ENCODE measurements at places on chromosomes 4 and X. TPM values are rescaled to one million over a fixed set of nuclear protein-coding genes. Genes with fewer than 3 reads are reported as not detected.

Gene H2BW2
- not detected for total RNA-seq

DNA sequence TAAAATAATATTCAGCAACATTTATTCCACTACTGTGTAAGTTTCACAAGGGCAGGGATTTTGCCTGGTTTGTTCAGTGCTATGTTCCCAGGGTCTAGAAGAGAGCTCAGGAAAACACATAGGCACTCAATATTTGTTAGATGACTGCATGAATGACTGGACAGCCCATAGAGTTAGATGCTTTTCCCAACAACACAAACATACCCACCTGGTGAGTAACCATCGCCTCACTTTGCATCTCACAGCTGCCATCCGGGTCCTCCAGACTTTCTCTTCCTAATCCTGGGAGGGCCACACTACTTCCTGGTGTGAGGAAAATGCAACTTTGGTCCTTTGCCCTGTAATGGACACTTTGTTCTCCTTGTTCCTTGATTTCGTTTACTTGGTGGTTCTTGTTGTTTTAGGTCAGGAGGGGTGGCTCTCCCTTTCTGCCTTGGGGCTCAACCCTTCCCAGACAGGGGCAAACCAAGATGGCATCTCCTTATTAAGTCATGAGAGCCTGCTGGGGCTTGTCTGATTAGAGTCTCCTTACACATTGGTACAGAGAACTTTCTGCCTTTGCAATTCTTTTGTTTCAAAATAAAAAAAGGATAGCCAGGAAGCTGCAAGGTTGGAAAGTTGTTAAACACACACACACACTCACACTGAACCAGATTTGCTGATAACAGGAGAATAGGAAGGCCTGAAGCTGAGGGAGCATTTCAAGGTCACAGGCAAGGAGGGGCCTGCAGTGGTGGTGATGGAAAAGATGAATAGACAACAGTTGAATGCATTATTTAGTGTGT, 190.6 kb downstream of the MID1IP1 start:
- no peak for DNase-seq

Gene FAM241A
- total RNA-seq: 2.0 TPM

- peak; percentile 81 for DNase-seq
Measured at GRCh38 chr4:9703391-9703790, 78.0 kb upstream of the DRD5 start.

Gene XAGE1B
- total RNA-seq: not detected

DNA sequence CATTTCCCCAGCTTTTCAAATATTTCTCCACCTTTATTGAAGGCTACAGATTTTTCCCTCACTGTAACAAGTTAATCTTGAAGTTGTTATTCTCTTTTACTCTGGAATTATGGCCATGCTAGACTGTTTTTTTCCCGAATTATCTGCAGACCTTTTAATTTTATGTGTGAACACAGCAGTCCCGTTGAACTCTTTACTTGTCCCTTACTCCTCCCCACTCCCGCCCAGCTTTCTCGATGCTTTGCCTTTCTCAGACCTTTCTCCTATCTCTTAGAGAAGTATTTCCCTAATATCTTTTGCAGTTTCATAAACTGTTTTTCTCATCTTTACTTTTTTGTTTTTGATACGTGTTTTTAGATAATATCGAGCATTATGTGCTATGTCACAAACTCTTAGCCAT, 776 bp downstream of the CEP44 start:
- no peak for DNase-seq

Gene DGKK
- total RNA-seq: not detected

Gene RPL34
- 1,506 TPM for total RNA-seq

DNA sequence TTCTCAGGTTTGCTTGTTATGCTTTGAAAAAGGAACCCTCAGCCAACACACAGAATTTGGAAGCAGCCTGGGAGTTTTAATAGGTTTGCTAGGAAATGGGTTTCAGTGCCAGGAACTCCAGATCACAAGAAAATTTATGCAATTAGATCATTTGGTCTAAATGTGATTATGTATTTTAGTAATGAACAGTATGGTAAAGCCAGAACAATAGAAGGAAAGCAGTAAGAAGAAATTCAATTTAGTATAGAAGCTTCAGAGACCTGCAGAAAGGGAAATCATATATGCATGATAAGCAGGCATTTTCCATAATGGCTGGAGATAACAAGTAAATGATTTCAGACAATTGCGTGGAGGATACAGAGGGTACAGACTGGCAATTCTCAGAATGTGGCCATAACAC, 184.7 kb downstream of the KCNIP4 start:
- DNase-seq: no peak

Gene NEIL3
- 24.0 TPM for total RNA-seq

DNA sequence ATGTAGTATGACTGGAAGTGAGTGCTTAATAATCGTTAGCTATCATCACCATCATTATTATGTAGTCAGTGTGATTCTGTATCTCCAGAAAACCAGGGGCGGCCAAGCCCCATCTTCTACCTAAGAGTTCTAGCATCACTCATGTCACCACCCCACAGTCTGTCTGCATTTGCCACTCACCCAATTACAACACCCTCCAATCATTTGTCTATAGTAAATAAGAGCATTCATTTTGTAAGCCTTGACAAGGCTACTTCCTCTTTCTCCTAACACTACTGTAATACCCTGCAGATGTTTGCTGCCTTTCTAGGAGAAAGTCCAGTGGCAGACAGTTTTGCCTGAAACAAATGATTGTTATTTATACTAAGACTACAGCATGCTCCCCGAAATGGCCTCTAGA, 15.8 kb upstream of the IL21 start:
- DNase-seq: no peak

Gene P2RY8
- total RNA-seq: 92.4 TPM

DNA sequence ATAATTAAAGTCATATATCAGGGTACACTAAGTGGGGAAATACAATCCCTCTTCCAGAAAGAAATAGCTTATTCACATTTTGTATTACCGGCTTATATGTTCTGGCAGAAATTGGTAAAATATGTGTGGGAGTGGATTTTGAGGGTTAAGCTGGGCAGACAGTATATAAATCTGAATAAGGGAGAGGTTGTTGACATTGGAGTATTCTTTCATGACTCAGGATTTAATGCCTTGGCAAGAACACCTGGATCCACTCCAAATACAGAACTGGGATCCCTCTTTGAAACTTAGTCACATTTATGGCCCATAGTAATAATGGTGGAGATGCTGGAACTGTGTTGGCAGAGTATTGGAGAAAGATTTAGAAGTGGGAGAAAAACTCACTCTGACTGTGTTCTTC, 54.3 kb upstream of the TET2 start:
- no peak for DNase-seq

DNA sequence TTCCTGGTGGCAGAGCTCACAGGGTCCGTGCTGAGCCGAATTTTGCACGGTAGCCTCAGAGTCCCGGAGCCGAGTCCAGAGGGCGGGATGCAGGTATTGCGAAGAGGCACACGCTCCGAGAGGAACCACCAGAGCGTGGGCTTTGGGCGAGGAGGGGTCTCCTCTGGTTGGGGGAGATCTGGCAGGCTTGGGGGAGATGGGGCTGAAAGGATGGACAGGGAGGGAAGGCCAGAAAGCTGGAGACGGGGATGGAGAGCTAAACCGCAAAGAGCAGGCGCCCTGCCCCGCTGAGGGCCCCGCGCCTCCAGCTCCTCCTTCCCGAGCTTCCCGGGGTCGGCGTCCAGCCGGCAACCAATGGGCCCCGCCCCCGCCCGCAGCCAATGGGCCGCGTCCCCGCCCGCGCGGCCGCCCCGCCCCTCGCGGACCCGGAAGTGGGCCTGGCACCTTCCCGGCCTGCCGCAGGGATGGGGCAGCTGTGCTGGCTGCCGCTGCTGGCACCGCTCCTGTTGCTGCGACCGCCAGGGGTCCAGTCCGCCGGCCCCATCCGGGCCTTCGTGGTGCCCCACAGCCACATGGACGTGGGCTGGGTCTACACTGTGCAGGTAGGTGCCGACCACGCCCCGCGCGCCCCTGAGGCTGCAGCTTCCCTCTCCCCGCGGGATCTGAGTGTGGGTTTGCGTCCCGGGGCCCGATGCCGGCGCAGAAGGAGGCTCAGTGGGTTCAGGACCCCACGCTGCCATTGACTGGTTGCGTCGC, at the start of gene MAN2B2:
MAN2B2 (plus strand) TSS at position 443 of the 756 bp plus-strand sequence; CDS start at position 465, 22 bp downstream.
- DNase-seq: peak; percentile 91

Gene FAM50A
- 70.3 TPM for total RNA-seq

GRCh38 chr4:108049406-108049805, 59.7 kb downstream of the HADH start:
- DNase-seq: no peak

GRCh38 chrX:18933617-18934016, 50.3 kb downstream of the PHKA2 start:
- DNase-seq: no peak

DNA sequence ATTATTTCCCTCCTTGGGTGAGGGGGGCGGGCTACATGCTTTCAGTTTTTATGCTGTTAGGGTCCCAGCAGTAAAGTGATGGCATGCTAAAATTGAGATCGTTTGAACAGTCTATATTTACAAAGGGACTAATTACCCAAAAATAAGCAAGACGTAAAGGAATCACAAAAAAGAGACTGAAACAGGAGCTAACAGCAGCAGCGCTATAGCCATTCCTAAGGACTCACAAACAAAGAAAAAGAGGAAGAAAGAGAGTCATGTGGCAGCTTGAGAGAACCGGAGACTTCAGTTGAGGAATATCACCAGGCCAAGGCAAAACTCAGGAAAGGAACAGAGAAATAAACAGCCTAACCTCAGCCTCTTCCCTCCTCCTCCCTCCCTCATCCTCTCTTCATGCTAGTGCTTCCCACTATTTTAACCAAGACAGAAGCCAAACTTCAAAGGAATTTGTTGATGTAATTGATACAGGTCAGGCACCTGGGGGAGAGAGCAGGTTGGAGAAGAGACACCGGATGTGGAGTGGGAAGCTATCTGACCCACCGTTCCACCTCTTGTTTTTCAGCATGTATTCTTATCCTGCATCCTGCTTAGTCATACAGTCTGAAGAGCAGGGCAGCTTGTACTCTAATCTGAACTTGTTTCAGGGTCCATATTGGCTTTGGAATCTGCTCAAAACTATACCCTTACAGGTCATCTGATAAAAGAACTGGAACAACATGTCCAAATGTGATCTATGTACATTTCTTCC, 383.7 kb downstream of the NAF1 start:
- DNase-seq: no peak

Gene TIGD4
- total RNA-seq: 0.34 TPM

DNA sequence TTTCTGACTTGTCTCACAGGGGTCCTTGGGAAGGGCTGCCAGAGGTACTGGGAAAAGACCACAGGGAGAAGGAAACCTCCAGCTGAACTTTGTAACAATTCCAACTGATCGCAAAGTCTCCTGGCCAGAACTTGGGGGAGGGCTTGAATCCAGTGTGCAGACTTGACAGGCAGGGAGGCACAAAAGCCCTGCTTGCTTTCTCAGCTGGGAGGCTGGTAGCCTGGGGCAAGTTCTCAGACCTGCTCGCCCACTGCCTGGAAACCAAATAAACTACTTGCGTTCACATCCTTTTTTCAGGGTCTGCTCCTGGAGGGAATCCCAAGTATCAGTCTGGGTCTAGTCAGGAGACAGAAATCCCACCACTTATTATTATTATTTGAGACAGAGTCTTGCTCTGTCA, 48.0 kb upstream of the CASK start:
- DNase-seq: no peak

- no peak for DNase-seq
Measured at GRCh38 chr4:828641-829271, 2.8 kb upstream of the CPLX1 start.

- DNase-seq: no peak
Measured at GRCh38 chr4:188091-188490, 63.8 kb downstream of the ZNF718 start.

DNA sequence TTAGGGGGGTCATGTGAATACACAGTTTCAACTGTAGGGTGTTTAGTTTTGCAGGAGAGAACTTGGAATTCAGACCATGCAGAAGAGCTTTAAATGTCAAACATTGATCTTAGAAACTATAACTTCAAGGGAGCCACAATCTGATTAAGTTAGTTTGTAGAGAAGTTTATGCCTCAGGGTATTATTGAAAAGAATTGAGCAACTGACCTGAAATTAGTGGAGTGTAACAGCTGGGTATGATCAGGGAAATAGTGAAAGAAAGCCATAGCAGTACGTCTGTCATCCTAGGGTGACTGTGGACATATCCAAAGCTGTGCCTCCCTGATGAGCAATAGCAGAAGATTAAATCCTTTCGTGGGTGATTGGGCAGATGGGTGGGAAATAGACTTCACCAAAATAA, 63.8 kb downstream of the FAM47B start:
- no peak for DNase-seq

Gene DCK
- total RNA-seq: 67.4 TPM

DNA sequence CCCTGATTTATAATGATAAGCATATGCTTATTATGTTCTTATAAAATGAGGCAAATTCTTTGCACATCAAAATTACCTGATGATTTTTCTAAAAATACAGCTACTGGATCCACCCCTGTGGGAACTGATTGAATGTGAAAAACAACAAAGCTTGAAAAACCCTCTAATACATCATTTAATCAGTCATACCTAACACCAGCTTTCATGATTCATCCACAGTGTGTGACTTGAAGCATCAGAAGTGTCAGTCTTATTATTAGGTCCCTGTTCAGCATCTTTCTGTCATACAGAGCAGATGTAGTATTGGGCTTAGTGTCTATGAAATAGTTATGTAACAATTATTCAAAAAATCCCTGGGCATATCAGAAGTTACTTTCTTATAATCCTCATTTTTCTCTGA, 671.3 kb upstream of the GALNT7 start:
- DNase-seq: no peak

DNA sequence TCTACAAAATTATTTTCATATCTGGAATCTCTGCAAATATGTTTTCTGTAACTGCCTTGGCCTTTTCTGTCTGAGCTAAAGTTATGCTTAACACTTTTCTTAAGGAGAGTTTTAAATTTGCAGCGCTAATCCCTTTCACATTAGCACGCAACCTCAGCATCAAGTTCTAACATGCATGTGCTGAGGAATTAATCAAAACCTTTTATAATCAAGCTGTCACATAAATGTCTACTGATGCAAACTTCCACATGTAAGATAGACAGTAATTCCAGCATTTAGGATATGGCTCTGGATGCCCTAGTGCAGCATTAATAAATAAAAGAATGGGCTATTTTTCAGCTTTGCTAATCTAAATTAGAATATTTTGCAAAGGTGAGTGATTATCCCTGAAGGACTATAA, 17.5 kb upstream of the NEIL3 start:
- no peak for DNase-seq

- DNase-seq: no peak
Measured at GRCh38 chr4:151712777-151713176, 48.0 kb downstream of the GATB start.

DNA sequence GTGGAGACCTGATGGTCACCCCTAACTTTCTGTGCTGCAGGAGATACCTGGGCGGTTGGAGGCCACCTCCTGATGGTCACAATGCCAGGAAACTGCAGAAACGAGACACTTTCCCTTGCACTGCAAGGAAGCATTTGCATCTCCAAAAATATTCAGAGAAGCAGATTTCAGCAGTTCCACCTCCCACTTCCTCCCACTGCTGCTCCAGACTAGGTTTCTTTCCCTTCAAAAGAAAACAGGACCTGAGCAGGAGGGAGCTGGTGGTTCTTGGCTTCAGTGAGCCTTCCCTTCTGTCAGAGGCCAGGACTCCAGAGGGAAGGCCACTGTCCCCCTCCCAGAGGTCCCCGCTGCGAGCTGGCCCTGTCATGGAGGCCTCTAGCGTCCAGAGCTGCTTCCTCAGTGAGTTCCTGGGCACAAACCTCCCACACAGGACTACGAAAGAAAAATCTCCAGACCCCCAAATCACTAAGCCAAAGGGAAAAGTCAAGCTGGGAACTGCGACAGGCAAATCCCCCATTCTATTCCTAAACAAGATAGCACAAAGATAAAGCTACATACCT, 35.9 kb downstream of the GPM6B start:
- DNase-seq: no peak

Data from activated naive CD8-positive, alpha-beta T cell treated with anti-CD3 and anti-CD28 coated beads, Interleukin-2, amount 10 ng/mL, durations not matched to agents 7 days and 5 days (primary cell).